ENCODE measurements at places on chromosomes 12 and 14. TPM values are rescaled to one million over a fixed set of nuclear protein-coding genes. Genes with fewer than 3 reads are reported as not detected.

DNA sequence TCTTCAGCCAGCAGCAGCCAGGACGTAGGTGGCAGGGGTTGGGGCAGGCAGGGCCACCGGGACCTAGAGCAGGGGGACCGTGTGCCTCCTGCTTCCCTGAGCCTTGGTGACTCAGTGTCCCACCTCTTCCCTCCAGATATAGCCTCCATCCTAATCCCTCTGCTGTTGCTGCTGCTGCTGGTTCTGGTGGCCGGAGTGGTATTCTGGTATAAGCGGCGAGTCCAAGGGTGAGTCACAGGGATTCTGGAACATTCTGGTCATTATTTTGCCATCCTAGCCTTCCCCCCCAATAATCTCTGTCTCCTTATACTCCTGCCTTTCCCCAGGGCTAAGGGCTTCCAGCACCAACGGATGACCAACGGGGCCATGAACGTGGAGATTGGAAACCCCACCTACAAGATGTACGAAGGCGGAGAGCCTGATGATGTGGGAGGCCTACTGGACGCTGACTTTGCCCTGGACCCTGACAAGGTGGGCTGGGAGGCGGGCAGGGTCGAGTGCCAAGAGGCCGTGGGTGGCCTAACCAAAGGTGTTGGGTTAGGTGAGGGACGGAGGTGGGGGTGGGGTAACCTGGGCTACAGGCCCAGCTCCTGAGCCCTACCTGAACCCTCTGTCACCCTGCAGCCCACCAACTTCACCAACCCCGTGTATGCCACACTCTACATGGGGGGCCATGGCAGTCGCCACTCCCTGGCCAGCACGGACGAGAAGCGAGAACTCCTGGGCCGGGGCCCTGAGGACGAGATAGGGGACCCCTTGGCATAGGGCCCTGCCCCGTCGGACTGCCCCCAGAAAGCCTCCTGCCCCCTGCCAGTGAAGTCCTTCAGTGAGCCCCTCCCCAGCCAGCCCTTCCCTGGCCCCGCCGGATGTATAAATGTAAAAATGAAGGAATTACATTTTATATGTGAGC lies 4.5 kb upstream of the NXPH4 start:
- no peak for DNase-seq

Gene ARHGAP9
- 1.5 TPM for total RNA-seq

DNA sequence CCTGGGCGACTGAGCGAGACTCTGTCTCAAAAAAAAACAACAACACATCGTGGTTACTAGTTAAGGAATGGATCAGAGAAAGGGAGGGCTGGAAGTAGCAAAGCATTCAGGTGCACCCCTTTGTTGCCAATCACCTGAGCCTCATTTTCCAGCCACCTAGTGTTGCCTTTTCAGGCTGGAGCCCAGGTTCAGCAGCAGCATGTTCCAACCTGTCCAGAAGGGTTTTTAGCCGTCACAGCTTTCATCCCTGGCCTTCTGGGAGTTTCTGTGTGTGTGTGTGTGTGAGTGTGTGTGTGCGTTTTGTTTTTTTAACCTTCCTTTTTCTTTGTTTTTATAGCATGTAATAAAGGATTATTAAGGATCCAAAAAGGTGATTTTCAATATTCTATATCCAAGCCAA lies 121.1 kb upstream of the ATF1 start:
- DNase-seq, result no peak

DNA sequence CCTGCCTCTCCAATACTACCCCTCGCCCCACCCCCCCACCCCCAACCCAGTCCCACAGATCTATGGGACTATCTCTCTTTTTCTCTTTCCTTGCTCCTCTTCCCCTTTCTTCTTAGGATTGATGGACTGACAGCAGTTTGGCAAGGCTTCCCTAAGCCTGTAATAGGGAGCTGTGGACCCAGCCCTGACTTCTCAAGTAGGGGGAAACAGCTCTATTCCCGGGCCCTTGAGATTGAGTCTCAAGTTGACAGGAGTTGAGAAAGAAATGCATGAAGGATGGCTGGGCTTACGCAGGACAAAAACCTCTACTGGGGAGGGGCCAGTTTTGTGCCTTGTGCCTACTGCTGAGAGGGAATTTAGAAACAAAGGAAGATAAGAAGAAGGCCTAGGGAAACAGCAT lies 60.4 kb downstream of the SMUG1 start:
- no peak for DNase-seq

GRCh38 chr12:78185109-78185508 lies 354.4 kb downstream of the NAV3 start:
- no peak for DNase-seq

DNA sequence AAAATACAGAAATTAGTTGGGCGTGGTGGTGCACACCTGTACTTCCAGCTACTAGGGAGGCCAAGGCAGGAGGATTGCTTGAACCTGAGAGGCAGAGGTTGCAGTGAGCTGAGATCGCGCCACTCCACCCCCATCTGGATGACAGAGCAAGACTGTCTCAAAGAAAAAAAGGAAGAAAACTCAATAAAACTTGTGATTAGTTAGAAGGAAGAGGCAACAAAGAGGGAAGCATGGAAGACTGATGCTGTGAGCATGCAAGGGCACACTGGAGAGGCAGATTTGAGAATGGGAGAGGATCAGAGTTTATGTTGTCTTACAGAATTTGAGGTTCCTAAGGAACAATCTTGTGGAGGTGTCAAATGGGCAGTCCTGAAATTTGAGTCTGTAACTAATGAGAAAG lies 2.8 kb upstream of the ZC2HC1C start:
- DNase-seq, result no peak

GRCh38 chr14:84871734-84872133 lies 658.2 kb upstream of the FLRT2 start:
- no peak for DNase-seq

- DNase-seq, result no peak
Observed at GRCh38 chr14:93023802-93024434, 91.8 kb downstream of the ITPK1 start.

- DNase-seq, result no peak
Observed at GRCh38 chr14:22268875-22269274, 320.1 kb downstream of the DAD1 start.

Gene KLRC1
- total RNA-seq, result not detected

Gene LBHD2
- total RNA-seq, result not detected
